ENCODE measurements at places on chromosomes 5 and 9.

- no peak for DNase-seq
Measured at GRCh38 chr5:10304932-10305331, 2.8 kb downstream of the CMBL start.

- no peak for DNase-seq
Measured at GRCh38 chr5:179869101-179869500, 10.5 kb upstream of the MRNIP start.

DNA sequence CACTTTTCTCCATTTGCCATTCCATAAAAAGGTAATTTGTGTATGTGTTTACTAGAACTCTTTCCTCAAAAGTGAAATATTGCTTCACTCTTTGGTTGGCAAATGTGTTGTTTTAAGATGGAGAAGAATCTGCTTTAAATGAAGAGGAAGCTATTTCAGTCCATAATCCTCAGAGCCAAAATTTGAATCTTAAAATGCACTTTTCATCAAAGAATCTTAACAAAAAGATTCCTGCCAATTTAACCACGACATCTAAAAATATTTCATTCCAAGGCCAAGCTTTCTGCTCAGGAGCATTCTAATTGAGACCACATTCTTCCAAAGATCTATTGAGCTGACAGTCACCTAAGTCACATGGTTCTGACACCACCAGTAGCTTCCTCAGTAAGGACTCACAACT is 7.5 kb downstream of the GABRB2 start:
- DNase-seq = no peak

GRCh38 chr5:127011961-127012644 is 18.3 kb downstream of the MARCHF3 start:
- DNase-seq = no peak

- no peak for DNase-seq
Measured at GRCh38 chr5:15363601-15364000, 136.4 kb upstream of the FBXL7 start.

GRCh38 chr9:21995006-21995665 is 545 bp downstream of the CDKN2B-AS1 start:
- no peak for DNase-seq

DNA sequence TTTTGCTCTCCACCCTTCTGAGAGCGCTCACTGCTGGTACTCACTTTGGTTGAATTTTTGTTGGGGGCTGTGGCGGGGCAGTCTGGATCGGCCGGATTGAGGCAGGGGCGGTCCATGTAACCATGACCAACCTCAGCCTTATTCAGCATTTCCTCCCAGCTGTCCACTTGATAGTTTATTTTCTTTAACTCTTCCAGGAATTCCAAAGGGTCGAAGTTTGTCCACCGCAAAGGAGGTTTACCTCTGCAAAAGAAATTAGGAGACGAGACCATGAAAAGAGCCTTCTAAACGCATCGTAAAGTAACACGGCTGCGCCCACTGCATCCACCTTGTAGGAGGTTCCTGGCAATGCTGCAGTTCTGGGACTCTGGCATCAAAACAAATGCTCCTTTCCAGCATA is 36.4 kb downstream of the PTCH1 start:
- no peak for DNase-seq

DNA sequence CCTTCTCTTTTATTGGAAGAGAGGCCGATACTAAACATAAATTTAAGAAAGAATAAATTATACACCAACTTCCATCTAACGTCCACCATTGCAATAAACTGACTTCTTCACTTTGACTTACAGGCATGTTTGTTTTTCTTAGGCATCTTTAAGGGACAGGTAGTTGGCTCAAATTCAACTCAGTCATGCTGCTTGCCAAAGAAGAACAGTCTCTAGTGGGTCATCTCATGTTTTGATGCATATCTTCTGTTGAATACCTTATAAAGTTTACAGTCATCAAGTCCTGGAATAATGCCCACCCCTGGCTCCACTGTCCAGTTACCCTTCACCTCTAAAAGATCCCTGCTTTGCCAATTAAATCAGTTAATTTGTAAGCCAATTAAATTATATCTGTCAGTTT is 328.2 kb upstream of the GRAMD2B start:
- no peak for DNase-seq

DNA sequence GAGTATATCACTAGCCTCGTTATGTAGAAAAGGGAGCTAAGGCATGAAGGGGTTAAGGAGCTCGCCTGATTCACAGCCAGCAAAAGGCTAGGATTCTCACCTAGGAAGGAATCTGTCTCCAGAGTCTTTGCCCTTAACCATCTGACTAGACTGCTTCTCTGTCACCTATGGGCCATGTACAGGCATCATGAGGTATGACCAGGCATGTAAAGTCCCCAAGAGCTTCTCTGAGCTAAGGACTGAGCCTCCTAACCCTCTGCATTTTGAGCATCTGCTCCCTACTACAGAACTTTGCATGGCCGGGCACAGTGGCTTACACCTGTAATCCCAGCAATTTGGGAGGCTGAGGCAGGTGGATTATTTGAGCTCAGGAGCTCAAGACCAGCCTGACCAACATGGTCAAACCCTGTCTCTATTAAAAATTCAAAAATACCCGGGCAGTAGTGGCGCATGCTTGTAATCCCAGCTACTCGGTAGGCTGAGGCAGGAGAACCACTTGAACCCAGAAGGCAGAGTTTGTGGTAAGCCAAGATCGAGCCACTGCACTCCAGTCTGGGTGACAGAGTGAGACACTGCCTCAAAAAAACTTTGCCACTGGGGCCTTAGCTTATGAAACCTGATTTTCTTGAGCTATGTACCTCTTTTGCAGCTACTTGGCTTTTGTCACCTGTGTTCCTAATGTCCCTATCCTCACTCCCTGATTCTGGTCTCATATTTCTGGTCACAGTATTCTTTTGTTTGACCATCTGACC is 33.2 kb upstream of the IL7R start:
- no peak for DNase-seq

GRCh38 chr5:174732036-174733020 is 7.9 kb downstream of the MSX2 start:
- no peak for DNase-seq

GRCh38 chr9:81902626-81903025 is 25.6 kb upstream of the SPATA31D4 start:
- no peak for DNase-seq

GRCh38 chr5:93294199-93294598 is 286.8 kb downstream of the NR2F1-AS1 start:
- DNase-seq = no peak

DNA sequence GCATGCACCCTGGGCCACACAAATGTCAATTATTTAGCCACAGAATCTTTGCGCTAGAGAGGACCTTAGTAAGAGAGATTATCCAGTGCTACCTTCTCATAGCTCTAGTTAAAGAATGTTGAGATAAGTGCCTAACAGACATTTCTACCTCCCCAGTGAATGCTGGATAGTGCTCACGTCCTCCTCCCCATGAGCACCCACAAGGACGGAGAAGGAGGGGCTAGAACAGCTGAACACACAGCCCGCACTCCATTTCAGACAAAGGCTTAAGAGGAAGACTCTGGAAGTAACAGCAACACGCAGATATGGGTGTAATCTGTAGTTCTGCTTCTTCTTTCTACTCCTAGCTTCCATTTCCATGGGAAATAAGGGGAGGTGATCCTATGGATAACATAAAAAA is 120.5 kb downstream of the FEM1C start:
- DNase-seq = no peak

- no peak for DNase-seq
Measured at GRCh38 chr5:32233220-32233695, 59.1 kb upstream of the GOLPH3 start.

DNA sequence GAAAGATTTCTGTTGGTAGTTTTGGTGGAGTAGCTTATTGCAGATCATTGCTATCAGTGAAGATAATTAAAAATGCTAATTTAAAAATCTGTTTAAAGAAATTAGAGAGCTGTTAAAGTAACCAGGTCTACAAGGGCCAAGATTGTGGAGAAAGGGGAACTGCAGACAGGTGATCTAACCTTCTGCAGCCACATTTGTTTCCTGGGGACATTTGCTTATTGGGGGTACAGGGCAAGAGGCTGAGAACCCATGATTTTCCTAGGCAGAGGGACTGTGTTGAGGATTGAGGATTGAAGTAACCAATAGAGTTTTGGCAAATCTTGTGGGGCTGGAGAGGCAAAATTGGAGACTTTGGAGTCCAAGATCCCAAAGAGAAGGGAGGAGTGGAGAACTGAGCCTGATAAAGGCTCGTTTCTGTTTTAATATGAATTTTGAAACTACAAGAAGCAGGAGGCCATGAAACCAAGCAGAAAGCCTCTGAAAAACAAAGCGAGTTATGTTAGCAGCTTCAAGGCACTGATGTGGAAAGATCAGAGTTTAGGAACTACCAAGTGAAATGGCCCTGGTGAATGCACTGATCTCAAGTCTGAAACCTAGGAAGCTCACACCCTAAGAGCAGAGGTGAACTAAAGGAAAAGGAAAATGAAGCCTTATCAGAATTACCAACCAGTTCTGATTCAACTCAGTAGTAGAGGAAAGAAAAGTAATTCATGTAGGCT is 219.8 kb upstream of the C9orf72 start:
- no peak for DNase-seq

DNA sequence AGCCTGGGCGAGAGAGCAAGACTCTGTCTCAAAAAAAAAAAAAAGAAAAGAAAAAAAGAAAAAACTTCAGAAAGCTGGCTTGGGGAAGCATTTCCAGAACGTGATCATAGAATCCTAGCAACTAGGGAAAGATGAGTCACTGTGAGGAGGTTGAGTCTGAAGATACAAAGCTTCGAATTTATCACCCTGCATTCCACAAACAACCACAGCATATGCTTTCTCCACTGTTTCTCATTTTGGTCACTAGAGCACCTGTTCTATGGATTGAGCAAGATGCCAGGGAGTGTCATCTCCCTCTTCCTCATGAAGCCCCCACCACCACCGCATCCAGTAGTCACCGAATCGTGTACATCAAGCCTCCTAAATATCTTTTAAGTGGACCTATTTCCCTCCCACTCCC is 37.9 kb downstream of the SEMA5A start:
- no peak for DNase-seq

GRCh38 chr5:170113522-170113900 is 7.8 kb downstream of the FOXI1 start:
- DNase-seq = no peak

GRCh38 chr9:75894566-75894965 is 4.1 kb downstream of the PCSK5 start:
- DNase-seq = no peak
